ENCODE measurements at places on chromosomes 3 and 15.

DNA sequence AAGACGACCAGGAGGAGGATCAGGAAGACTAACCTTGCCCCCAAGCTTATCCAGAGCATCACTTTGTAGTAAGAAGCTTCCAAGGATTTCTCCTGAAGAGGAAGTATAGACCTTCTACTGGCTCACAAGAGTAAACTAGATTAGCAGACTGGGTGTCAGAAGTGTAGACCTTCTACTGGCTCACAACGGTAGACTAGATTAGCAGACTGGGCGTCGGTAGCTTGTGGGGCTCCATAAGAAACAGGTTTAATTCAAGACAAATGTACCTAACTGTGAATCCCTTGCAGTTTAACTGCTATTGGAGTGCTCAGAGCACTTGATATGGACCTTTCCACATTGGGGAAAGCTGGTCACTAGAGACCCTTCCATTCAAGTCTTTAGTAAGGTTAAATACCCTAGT, 12.9 kb downstream of the FBXO40 start:
- no peak for DNase-seq

DNA sequence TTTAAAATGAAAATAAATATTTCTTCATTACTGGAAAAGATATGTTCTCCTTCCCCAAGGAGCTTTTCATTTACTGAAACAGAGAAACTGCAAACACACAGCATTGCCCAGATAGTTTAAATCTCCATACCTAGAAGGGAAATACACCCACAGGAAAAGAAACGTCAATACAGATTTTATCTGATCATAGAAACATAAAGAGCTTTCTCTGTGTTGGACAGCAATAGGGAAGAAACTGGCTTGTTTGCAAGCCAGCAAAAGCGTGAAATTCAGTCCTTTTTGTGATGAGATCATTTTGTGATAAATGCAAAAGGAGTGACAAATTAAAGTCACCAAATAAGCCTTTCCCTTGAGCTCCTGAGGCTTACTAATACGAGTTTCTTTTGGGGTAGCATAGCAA, 398.0 kb downstream of the TIGIT start:
- no peak for DNase-seq

- DNase-seq, result no peak
Measured at GRCh38 chr3:8589880-8590556, 54.6 kb downstream of the SSUH2 start.

DNA sequence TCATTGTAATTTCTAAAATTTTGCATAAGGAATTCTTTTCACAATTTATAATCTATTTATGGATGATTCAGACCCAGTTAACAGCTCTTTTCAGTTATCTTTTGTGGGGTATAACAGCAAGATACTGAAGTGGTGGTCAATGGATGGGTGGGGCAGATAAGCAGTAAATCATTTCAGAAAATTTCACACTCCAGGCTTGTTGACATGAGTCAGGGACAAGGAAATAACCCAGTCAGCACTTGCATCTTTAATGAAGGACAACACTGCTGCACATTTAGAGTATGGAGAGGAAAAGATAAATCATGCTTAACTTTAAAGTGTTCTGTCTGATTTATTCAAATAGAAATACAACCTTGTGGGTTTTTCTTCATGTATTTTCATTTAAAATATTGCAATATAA, 181.6 kb downstream of the ROBO1 start:
- DNase-seq, result no peak

DNA sequence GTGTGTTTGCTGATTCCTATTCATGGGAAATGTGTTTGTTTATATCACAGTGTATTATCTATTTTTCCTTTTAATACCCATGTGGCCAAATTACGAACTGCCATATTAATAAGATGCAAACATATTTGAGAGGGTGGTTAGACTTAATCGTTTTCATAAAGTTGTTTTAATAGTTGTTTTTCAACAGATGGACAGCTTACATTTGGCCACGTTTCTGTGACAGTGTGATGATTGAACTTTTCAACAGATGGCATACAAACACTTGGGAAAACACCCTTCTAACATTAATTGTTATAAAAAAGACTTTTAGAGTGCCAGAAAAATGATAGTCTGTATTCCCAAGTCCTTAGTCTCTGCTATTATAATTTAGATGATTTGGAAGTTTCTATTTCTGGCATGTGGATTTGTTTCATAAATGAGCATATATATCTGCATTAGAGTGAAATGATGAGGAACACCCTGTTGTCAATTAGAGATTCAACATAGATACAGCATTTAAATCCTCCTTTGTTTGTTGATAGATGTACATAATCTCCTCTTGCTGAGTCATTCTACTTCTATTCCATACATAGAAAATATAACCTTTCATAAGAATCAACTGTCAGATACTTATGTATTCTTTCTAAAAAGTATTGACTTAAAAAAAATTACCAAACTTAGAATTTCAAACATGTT, 13.1 kb downstream of the PLAAT1 start:
- no peak for DNase-seq

DNA sequence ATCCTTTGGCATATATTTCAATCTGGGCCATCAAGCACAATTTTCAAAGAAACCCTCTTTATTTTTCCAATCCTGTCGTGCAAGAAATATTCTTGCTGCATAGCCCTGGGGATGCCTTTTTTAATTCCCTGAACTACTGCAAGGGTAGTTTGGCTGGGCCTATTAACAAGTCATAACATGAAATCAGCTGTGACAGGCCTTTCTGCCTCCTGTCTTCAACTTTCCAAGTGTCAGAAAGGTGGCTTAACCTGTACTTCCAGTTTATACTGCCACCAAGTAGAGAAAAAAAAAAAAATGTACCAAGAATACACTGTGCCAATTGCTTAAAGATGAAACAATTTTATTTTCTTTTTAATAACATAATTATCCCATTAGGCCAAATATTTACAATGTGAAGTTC, 32.4 kb upstream of the SPPL2A start:
- no peak for DNase-seq

GRCh38 chr3:192224634-192225155, 502.6 kb downstream of the FGF12 start:
- no peak for DNase-seq

GRCh38 chr3:48576647-48577046, 13.1 kb upstream of the UCN2 start:
- DNase-seq, result no peak

DNA sequence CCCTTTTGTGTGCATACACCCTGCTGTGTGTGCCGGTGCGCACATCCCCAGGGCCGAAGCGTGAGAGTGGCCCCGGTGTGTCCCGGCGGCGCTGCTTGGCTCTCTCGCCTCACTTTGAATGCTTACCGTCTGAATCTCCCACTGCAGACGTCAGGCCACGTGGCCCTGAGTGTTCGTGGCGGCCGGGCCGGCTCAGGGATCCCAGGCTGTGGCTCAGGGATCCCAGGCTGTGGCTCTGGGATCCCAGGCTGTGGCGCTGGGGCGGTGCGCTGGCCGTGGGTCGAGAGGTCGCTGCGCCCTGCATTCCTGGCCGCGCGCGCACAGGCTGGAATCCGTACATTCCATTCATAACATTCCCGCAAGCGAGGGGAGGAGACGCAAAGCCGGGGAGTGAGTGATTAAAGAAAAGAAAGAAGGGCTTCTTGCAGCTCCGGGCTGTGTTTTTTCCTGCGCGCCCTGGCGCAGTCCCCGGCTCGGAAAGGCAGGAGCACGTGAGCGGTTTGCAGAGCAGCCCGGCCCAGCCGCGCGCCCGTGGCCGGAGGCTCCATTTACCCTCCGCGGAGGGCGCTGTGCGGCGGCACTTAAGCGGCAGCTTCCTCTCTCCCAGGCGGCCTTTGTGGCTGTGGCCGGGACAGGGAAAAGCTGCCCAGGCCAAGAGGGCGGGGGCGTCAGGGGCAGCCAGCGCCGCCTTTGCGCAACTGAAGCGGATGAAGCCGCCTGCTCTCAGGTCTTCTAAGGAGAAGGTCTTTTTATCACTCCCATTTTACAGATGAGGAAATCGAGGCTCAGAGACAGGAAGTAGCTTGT, 87.0 kb upstream of the ALDH1L1 start:
- DNase-seq, result no peak

- no peak for DNase-seq
Measured at GRCh38 chr3:74055061-74055460, 430.3 kb upstream of the PDZRN3 start.

- no peak for DNase-seq
Measured at GRCh38 chr15:79364571-79365240, 53.8 kb downstream of the TMED3 start.

- DNase-seq, result no peak
Measured at GRCh38 chr3:117837391-117837790, 1127.8 kb downstream of the TUSC7 start.

DNA sequence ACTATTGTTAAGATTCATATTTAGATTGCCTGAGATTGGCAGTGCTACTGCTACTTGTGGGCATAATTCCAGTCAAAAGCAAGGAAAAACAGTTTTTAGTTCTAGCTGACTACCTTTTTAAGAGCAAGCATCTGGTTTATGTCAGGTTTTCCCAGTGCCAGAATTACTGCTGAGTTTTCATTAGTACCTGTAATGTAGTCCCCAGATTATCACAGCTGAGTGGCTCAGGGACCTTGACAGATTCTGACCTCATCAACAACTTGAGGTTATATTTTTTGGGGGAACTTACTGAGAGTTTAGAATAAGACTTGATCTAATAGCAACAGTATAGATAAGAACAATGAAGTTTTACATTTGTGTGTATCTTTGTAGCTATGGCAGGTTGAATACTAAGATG, 31.0 kb downstream of the NXPE3 start:
- DNase-seq, result no peak

DNA sequence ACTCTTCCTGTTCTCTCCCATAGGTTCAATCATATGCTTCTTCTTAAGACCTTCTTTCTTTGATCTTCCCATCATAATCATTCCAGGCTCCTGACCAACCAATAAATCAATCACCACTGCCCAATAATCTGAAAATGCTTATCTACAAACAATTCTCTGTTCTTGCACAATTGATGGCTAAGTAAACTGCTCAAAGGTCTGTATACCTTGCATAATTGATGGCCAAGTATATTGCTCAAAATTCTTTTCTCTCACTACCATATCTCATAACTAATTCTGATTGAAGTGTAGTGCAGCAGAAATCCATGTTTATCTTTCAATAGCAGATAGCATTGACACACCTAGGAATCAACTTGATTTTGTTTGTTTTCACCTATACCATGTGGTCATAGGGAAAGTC, 83.4 kb upstream of the EPHA6 start:
- DNase-seq, result no peak

GRCh38 chr3:183826448-183827250, 1.3 kb upstream of the MAP6D1 start:
- no peak for DNase-seq

Data from stimulated activated CD4-positive, alpha-beta T cell treated with anti-CD3 and anti-CD28 coated beads, Interleukin-1b, Interleukin-23, amount 100 ng/mL, for 1 hour (primary cell).